ENCODE measurements at places on chromosomes 2 and 18.

- no peak for DNase-seq
These were observed 1531.9 kb upstream of the ACVR2A start for GRCh38 chr2:146312899-146313298.

DNA sequence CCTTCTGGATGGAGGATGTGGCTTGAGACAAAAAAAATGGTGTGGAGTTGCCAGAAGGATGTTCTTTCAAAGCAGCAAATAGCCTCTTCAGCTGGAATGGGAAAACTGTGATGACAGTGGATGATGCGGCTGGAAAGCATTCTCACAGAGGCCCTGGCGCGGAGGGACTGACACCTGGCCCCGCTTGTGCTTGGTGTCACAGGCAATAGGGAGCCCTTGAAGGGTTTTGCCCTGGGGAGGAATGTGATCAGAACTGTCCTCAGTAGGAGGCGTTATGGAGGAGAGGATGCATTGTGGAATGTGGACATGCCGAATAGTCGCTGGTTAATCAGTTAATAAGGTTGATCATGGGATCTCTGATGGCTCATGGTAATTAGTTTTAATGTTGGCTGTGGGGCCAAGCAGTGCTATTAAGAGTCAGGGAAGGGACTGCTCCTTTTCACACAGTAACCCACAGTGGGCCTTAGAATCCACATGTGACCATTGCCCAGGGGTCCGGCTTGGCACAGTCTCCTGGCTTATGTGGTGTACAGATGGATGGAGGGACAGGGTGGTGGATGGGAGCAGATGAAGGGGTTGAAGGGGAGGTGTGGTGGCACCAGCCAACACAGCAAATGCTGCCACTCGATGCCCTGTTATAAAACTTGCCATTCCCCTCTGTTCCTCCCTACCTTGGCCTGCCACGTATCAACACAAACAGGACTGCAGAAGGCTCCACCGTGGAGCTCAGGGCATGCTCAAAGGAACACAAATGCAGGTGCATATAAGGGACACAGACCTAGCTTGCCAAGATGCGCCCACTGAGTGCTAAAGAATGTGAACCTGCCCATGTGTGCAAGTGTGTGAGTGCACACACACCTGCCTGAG, 71.7 kb downstream of the CIB4 start:
- no peak for DNase-seq

GRCh38 chr2:46801731-46802664, 113.6 kb downstream of the MCFD2 start:
- no peak for DNase-seq

DNA sequence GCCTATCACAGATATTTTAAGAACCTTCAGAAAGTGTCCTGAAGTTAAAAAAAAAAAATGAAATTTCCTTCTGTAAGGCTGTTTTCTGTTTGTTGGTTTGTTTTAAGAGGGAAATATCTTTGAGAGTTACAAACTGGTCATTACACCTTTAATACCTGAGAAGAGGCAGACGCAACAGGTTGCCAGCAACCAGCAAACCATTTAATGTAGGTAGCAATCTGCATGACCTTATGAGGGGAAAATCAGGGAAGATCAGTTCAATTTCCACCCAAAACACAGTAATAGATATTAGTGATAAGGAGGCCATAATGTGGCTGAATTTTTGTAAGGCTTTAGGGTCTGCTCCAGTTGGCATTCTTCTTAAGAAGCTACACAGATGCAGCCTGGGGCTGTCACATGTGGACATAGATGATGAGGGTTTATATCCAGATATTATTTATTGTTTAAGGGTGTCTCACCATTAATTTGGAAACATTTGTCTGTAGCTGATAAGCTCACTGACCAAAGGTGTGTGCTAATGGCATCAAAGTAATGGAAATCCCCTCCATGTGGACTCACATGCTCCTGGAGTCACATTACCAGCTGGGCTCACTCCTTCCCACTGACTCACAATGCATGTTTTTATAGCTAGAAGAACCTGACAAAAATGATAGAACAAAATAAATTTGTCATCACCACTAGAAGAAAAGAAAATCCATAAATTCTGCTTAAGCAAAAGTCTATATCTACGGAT, 83.5 kb upstream of the DTNA start:
- no peak for DNase-seq

GRCh38 chr2:86301009-86301408, 36.4 kb downstream of the REEP1 start:
- no peak for DNase-seq

DNA sequence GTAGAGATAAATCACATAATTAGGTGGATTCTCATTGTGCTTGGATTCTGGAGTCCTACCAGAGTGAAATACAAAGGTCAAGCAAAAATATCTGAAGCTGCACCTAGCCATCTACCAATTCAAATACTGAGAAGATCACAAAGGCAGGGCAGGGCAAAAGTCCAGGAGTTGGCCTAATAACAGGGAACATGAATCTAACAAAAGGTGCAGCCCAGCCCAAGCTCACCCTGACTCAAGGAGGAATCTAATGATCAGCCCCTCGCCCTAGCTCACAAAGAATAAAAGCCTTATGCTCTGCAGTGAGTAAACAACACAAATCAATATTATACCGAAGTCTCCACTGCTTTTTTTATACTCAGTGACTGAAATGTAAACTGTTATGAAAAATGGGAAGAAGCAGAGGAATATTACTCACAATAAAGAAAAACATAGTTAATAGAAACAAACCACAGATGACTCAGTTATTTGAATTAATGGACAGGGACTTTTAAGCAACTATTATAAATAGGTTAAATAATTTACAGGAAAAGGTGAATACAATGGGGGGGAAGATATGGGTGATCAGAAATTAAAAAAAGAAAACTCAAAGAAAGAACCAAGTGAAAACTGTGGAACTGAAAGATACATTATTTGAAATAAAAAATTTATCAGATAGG, 49.5 kb downstream of the ANTXR1 start:
- no peak for DNase-seq

Data from NCI-H1417 (cell line).